Suppressor macrophage treated with lipopolysaccharide for 1 hour (primary cell): ENCODE measurements at places on chromosomes 2 and 18.

DNA sequence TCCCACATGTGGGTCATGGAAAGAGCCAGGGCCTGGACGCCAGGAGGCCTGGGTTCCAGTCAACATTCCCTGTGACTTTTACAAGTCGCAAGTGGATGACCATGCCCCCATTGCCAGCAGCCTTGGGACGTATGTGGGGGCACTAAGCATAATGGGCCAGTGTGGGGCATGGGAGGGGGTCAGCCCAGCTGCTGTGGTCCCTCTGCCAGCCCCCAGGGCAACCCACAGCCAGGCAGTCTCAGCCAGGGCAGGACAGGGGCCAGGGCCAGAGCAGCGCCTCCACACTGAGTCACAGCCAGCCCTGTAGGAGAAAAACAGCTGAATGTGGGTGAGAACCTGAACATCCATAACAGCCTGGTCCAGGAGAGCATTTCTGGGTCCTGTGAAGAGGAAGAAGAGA, 173.2 kb downstream of the GFPT1 start:
- no peak for DNase-seq

DNA sequence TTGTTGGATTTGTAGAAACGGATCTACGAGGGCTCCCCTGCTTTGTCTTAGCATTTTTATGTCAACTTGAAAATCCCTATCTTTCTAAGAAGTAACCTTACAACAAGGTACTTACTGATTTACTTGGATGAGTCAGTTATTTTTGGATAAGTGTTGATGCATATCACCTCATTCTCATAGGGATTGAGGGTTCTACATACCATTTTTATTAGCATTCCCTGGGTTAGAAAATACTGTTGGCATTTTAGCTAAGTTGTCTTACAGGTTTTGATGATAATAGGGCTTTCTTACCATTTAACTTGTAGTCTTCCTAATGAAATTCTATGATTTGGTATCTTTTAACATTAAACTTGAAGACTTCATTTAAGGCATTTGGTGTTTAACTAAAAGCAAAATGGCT, 125.2 kb downstream of the UBE2E3 start:
- DNase-seq, result no peak

DNA sequence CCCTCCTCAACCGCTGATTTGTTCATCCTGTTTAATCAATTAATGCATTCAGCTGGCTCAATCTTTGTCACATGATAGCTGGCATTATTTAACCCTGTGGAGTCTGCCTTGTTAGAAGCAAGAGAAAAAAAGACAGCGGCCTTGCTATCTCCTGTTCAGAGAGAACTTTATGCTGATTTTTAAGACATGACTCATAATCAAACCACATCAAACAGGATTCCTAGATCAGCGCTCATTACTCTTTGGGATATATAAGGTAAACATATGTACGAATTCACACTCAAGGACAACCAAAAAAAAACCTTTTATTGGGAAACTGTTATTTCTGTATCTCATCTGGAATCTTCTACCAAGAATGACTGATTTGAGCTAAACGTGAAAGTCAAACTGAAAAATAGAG, 195.1 kb downstream of the C1D start:
- DNase-seq, result no peak

DNA sequence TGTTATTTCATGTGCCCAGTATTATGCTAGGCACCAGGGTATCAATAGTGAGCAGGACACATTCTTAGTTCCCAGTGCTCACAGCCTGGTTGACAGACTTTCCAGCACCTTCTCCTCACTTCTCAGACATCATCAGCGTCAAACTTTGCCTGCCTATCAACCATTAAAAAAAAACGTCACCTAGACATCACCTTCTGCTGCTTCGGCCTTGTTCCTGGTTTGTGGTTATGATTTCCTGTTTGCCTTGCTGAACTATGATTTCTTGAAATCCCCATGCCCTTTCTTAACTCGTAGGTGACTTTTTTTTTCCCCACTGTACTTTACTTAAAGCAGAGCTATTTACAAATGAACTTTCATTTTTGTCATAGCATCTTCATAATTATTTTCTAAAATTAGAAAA, 60.4 kb upstream of the NABP1 start:
- DNase-seq, result peak; percentile 61

DNA sequence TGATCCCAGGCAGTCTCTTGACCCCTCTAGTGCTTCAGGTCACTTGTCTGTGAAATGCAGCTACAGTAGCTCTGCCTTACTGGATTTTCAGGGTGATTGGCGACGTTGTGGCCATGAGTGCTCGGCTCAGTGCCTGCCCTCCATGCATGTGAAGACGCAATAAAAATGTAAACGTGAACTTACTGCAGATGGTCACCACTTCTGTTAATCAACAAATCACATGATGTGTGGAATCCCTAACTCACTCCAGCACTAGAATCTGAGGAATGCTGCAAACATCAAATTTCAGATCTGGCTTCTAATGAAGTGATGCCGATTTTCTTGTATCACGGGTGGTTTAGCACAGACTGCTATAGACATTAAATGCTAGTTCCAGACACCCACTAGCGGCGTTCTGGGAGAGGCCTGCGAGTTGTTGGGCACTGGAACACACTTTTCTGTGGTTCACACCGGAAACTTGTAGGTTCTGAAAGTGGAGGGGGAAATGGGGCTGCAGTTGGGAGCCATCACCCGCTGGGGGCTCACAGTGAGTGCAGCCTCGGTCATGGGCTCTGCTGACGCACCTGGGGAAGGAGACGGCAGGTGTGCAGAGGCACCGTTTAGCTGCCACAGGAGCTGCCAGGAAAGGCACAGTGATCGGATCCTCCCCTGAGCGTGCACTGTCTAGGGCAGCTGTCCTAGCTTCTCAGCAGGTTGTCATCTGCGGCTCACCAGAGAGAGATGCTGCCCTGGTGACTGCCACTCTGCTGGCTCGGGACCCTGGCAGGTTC, 6.5 kb downstream of the CNDP1 start:
- DNase-seq, result no peak

DNA sequence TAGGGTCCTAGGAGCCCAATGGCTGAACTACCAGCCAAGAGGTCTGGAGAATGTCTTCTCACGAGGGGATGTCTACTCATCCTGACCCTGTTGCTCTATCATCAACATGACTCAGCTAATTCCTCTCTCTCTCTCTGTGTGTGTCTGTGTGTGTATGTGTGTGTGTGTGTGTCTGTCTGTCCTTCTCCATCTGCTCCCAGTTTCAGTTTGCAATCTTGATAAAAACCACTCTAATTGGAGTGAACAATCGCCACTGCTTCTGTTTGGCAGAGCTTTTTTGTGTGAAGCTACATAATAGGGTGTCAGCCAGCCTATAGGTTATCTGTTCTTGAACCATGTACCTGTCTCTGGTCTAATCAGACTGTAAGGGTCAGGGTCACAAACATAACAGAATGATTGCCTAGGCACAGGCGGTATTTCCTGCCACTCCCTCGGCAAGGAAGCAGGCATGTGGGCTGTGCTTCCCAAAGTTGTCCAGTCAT, 219.8 kb downstream of the SH3BP4 start:
- DNase-seq, result no peak

GRCh38 chr2:58970365-58970764, 729.2 kb upstream of the FANCL start:
- no peak for DNase-seq

DNA sequence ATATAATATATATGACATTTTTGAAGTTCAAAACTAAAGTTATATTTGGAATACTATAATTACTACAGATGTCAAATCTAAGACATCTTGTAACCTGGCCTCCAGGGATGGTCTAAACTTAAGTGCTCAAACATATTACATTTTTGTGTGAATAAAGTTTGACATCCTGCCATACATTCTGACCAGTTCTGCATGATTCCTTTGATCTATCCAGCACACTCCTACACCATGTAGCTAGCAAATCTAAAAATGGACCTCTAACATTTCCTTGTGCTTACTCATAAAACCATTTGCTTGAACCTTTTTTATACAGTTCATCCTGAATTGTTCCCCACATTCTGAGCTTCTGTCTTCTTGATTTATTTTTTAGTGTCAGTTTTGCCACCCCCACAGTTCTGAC, 294.3 kb upstream of the ZNF804A start:
- DNase-seq, result no peak

DNA sequence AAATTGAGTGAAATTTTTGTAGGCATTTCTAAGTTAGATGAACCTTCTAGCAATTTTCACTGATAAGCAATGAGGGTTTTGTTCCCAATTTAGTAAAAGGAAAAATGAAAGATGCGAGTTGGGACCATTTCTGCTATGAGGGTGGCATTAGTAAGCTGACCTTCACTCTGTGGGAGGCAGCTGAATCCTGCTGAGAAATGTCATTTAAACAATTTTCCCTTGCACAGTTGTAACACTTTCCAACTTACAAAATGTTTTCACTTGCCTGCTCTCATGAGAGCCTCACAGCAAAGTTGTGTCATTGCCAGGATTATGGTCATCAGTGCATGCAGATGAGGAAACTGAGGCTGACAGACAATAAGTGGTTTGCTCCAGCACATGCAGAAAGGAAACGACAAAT, 527.7 kb downstream of the TNS1 start:
- no peak for DNase-seq

DNA sequence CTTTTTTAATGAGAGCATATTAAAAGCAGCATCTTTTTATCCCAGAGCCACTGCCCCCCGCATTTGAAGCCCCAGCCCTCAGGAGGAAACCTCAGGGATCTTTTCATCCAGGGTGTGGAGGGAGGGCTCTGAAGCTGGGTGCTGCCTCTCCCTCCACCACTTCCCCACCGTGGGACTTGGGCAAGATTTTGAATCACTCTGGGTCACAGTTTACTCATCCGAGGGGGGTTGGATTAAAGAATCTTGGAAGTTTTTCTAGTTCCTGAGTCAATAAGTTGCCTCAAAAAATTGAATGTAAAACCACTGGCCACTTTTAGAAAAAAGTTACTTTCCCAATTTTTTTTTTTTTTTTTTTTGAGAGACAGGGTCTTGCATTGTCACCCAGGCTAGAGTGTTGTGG, 62.0 kb upstream of the ANKRD44 start:
- peak; percentile 68 for DNase-seq

DNA sequence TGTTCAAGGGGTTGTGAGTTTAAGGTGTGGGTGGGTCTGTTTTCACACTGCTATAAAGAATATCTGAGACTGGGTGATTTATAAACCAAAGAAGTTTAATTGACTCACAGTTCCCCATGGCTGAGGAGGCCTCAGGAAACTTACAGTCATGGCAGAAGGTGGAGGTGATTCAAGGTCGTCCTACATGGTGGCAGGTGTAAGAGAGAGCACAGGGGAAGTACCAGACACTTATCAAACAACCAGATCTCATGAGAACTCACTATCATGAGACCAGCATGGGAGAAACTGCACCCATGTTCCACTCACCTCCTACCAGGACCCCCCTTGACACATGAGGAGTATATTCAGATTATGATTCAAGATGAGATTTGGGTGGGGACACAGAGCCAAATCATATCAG, 38.0 kb downstream of the RHBDD1 start:
- DNase-seq, result no peak

- DNase-seq, result no peak
Measured at GRCh38 chr18:60120231-60120750, 220.5 kb downstream of the PMAIP1 start.

GRCh38 chr2:136055929-136056688, 61.8 kb downstream of the CXCR4 start:
- DNase-seq, result no peak

DNA sequence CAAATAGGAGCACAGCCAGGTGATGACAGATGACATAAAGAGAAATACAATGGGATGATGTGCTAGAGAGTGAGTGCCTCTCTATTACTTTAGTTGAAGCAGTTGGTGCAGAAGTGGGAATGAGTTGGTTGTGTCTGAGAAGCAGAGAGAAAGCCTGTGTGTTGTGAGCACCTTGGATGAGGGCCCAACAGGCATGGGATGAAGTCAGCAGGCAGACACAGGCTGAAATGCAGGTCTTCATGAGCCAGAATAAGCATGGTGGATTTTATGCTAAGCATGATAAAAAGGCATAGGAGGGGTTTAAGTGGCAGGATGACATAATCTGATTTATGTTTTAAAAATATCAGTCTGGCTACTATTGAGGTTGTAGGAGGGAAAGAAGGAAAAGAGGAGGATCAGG, 71.5 kb downstream of the KLHL14 start:
- no peak for DNase-seq

DNA sequence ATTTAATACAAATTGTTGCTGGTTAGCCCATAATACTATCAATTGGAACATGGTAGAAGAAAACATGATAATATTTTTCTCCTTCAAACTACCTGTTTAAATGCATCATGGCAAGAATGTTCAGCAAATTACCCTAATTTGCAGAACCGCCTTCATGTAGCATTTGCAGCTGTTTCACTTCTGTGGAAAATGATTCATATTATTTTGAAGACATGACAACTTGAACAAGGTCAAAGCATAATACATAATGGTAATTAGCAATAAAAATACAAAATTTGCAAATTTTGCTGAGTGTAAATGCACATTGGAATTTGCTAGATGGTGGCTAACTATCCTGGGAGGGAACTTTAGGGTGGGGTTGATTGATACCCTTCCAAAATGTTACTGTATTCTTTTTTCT, 30.8 kb downstream of the ADAM23 start:
- no peak for DNase-seq

- DNase-seq, result no peak
Measured at GRCh38 chr2:98514096-98514639, 69.5 kb downstream of the INPP4A start.

GRCh38 chr18:55588111-55588869, at the start of gene TCF4:
Gene TCF4 (minus strand): TSS chr18:55588192. CDS start chr18:55587116, 1,076 bp downstream.
- DNase-seq, result peak; percentile 59

- DNase-seq, result no peak
Measured at GRCh38 chr2:69279211-69279610, 107.8 kb downstream of the GFPT1 start.

DNA sequence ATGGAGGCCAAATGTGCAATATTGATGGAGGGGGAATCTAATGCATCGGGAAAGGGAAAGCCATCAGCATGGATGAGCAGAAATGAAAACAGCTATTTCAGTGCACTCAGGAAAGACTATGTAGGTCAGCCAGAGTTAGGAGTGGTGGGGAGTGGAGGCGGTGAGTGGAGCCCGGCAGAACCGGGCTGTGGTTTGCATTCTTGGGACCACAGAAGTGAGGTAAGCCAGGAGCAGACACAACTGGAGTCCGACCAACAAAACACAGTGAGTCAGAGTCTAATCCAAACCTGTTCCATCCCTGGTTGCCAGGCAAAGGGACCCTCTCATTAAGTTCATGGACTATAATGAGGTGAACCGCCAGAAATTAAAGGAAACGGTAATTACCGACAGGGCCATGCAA, 61.1 kb upstream of the RAB12 start:
- DNase-seq, result no peak

DNA sequence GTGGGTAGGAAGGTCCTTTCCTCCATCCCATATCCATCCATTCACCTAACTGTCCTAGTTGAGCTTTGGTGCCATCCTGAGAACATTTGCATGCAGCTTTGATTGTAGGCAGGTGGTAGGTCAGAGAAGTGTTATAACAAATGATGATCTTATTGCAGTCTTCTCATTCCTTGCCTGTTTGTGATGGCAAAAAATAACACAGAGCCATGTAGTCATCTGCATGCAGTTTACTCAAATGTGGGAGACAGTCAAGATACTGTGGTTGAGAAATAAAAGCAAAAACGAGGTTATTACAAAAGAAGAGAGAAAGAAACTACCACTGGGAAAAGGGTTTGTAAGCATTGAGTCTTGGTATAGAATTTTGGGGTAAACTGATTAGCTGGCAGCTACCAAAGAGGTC, 66.3 kb downstream of the AOX1 start:
- DNase-seq, result no peak

GRCh38 chr2:234989183-234989701, 37.4 kb downstream of the SH3BP4 start:
- peak; percentile 54 for DNase-seq
